ENCODE measurements at places on chromosomes 6 and 20.

GRCh38 chr6:18473755-18474154, 86.6 kb downstream of the RNF144B start:
- no peak for DNase-seq

DNA sequence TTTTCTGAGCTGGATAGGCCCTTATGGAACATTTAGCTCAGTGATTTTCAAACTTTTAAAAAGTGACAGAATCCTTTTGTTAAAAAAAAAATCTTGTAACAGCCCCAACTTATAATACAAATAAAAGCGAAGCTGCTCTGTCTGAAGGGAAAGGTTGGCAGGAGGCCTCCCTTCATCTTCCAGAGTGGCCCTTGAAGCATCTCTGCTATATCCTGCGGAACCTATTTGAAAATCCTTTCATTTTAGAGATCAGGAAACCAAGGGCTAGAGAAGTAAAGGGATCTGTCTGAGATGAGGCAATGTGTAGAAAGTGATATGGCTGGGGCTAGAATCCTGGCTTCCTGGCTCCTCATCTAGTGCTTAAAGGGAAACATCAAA, 107.8 kb downstream of the UBE3D start:
- DNase-seq = no peak

DNA sequence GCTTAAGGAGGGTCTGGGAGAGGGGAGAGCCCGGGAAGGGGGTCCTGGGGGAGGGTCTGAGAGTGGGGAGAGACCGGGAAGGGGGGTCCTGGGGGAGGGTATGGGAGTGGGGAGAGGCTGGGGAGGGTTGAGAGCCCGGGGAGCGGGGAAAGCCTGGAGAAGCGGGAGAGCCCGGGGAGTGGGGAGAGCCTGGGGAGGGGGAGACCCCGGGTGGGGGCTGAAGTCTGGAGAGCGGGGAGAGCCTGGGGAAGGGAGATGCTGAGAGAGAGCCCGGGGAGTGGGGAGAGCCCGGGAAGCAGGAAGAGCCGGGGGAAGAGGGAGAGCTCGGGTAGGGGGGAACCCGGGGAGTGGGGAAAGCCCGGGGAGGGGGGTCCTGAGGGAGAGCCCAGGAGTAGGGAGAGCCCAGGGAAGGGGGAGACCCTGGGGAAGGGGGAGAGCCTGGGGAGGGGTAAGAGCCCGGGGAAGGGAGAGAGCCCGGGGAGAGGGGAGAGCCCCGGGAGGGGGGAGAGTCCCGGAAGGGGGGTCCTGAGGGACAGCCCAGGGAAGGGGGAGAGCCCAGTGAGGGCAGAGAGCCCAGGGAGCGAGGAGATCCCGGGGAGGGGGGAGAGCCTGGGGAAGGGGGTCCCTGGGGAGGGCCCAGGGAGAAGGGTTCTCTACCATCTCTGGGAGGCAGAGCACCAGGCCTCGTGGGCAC, 148.5 kb downstream of the SYNDIG1 start:
- DNase-seq = no peak

DNA sequence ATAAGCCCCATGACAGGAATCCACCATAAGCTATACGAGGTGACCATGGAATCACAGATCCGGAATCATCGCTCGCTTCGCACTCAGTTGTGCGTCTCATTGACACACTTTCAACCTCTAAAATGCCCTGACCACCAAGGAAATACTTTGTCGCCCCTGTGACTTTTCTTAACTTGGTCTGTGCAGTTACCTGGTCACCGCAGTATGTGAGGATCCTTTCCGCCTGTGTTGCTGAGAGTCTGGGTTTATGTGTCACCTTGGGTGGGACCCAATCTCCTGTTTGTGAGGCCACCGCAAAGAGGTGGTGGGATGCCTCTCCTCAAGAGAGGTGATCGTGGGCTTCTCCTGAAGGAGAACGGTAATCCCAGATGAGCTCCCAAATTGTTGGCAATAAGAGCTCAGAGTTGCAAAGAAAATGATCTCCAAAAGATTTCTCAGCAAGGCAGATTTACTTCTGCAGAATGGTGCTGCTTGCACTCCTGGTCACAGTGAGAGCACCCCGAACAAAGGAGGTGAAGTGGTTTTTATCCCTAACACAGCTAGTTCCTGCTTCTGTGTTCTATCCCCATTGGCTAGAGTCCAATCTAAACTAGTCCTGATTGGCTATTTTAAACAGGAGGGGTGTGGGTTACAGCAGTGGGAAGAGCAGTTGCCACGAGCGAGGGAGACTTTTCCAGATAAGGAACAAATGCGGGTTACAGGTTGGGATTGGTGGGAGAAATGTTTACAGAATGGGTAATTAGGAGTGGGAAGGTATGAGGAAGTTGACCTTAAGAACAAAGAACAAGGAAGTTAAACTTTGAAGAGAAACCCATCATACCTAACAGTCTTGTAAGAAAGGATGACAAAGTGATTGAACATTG, 9.1 kb upstream of the ZNFX1 start:
- no peak for DNase-seq

DNA sequence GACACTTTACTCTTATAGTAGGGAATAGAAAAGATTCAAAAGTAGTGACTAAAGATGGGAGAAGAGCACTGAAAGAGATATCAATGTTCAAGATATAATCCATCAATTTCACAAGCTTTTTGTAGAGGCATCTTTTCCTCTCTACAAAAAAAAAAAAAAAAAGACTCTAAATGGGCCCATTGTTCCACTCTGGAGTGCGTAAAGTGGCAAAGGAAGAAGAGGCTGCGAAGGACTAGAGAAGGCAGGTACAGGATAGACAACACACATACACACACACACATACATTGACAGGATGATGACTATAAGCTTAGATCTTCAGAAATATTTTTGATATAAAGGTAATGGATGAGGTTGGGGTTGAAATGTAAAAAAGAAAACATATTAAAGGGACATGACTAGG, 157.6 kb downstream of the HIVEP2 start:
- no peak for DNase-seq

GRCh38 chr6:100257793-100258395, 206.8 kb downstream of the SIM1 start:
- peak; percentile 10 for DNase-seq

DNA sequence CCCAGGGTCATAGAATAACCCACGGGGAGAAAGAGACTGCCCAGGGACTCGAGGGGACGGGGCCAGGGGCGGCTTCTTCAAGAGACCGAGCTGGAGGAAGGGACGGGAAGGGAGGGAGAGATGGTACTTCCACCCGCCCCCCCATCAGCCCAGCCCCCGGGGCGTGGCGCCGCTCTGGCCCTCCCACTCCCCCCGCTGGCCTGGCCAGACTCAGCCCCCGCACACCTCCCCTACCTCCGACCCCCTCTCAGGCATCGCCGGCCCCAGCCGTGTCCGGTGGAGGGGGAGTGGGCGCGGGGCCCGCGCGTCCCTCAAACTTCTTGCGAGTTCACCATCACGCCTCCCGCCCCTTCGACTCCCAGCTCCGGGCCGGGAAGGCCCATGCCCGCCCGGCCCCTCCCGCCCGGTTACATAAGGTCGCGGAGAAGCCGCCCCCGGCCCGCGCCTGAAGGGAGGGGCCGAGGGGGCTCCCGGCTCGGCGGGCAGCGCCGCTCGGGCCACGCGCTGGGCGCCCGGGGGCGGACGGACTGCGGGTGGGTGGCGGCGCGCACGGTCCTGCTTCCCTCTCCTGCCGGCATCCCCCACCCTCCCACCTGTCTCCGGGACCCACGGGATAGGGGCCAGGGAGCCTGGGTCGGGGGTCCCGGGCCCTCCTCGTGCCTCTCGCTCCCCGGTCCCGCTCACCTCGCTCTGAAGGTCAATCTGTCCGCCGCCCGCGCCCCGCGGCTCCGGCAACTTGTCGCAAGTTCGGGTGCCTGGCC, 562 bp downstream of the TFEB start:
- DNase-seq = peak; percentile 77

GRCh38 chr6:108737594-108738546, 110.4 kb upstream of the ARMC2 start:
- no peak for DNase-seq

DNA sequence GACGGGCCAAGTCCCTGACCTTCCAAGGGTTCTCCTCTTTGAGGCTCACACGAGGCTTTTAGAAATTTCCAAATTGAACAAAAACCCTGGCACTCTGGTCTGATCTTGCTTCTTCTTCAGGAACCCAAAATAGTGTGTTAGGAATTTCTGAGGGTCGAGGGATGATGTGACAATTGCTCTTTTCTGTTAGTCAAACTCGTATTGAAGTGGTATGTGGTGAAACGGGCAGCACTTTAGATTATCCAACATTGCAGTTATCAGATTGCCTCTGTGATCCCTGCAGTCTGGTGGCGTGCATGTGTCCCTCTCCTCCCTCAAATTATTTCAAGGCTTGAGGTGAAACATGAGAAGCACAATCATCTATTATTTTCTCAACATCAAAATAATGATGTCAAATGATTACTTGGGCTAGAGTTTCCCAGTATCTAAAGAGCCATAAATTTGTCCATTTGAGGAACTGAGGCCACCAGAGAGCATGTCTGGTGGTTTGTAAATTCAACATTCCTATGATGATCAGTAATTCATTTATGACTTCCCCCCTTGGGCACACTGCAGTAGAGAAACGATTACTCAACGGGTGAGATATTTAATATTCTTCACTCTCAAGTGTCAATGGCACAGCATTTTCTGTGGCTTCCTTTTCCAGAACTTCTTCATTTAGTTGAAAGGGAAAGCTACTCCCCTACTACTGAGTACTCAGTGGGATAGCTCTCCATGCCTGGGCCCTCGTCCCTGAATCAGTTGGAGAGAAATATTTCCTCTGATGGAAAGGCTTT, 308.6 kb upstream of the MAP3K7 start:
- no peak for DNase-seq

Measured in CD4-positive, alpha-beta T cell treated with Interleukin-12 subunit alpha and Interleukin-12 subunit beta, for 1 hour (primary cell).